ENCODE measurements at places on chromosomes 2 and 18. TPM values are rescaled to one million over a fixed set of nuclear protein-coding genes. Genes with fewer than 3 reads are reported as not detected.

The ALLC gene
- not detected for total RNA-seq

The SCN3A gene
- not detected for total RNA-seq

The ETAA1 gene
- 36.2 TPM for total RNA-seq

The SKOR2 gene
- total RNA-seq = not detected

The SRD5A2 gene
- total RNA-seq = not detected

The UBXN4 gene
- total RNA-seq = 41.9 TPM

The MDH1B gene
- 1.3 TPM for total RNA-seq

The BOK gene
- 23.3 TPM for total RNA-seq

The EXOC6B gene
- 14.3 TPM for total RNA-seq

The OR6B2 gene
- not detected for total RNA-seq

The VWA3B gene
- total RNA-seq = not detected

The ST8SIA3 gene
- total RNA-seq = not detected

The RPRM gene
- not detected for total RNA-seq

The KIF1A gene
- total RNA-seq = 2.7 TPM

The PHOSPHO2 gene
- 8.3 TPM for total RNA-seq

The SUCLG1 gene
- total RNA-seq = 62.1 TPM

The ZNF804A gene
- 4.2 TPM for total RNA-seq

The SERPINB4 gene
- 0.64 TPM for total RNA-seq

The OTOS gene
- total RNA-seq = not detected

The MGAT4A gene
- 0.56 TPM for total RNA-seq

The PSD4 gene
- total RNA-seq = 8.3 TPM

The MRO gene
- total RNA-seq = not detected

The C18orf63 gene
- total RNA-seq = not detected

The KRTCAP3 gene
- total RNA-seq = not detected

The FEV gene
- total RNA-seq = not detected

The DYNAP gene
- total RNA-seq = not detected

The CCDC68 gene
- total RNA-seq = 20.2 TPM

Measured in epithelial cell of alveolus of lung (primary cell).